ENCODE measurements at places on chromosomes 5 and 9. TPM values are rescaled to one million over a fixed set of nuclear protein-coding genes. Genes with fewer than 3 reads are reported as not detected.
A peak's percentile ranks its signal among the peaks of the same experiment; 100 is the strongest.

GRCh38 chr5:137344723-137345322, 154.3 kb downstream of the SPOCK1 start:
- DNase-seq: peak; percentile 36
- H3K4me3 ChIP-seq: no peak overlapping the region
- no peak overlapping the region for H3K27ac ChIP-seq
- no peaks in the 10 kb centered on the region for H3K27me3 ChIP-seq
- H3K4me1 ChIP-seq: no peaks in the 10 kb centered on the region
- H3K36me3 ChIP-seq: no peaks in the 10 kb centered on the region

- no peak overlapping the region for H3K27ac ChIP-seq
- no peak overlapping the region for H3K4me3 ChIP-seq
- H3K36me3 ChIP-seq: no peaks in the 10 kb centered on the region
- H3K4me1 ChIP-seq: no peaks in the 10 kb centered on the region
Measured at GRCh38 chr5:36264202-36264760, 22.6 kb upstream of the NADK2 start.

DNA sequence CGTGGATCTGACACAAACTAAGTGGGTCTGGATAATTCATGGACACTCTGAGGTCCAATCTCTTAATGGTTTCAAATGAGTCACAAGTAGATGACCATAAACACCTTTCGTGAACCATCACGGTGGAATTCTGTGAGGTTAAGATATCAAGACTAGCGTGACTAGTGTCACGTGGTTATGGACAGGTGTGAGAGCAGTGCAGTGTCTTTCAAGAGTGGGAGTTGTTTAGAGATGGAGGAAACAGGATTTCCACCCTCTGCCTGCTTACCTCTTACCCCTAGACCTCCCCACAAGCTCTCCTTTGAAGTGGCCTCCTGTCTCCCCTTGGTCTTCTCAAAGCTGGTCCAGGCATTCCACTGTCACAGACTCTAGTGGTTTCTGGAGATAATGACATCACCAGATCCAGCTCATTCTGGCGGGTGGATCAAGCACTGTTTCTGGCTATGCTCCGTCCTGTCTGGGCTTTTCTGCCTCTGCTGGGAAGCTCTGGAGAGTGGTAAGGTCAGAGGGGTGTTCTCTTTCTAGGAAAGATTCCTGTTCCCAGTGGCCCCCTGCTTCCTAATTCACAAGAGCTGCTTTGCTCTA, 20.0 kb upstream of the ZNF782 start:
- H3K36me3 ChIP-seq: peaks cover 14% of the 10 kb centered on the region
- H3K4me1 ChIP-seq: peaks cover 34% of the 10 kb centered on the region

- DNase-seq: no peak
- no peaks in the 10 kb centered on the region for H3K36me3 ChIP-seq
- H3K4me3 ChIP-seq: no peak overlapping the region
- H3K27ac ChIP-seq: no peak overlapping the region
- H3K4me1 ChIP-seq: no peaks in the 10 kb centered on the region
Measured at GRCh38 chr9:72187121-72187695, 38.0 kb downstream of the GDA start.

DNA sequence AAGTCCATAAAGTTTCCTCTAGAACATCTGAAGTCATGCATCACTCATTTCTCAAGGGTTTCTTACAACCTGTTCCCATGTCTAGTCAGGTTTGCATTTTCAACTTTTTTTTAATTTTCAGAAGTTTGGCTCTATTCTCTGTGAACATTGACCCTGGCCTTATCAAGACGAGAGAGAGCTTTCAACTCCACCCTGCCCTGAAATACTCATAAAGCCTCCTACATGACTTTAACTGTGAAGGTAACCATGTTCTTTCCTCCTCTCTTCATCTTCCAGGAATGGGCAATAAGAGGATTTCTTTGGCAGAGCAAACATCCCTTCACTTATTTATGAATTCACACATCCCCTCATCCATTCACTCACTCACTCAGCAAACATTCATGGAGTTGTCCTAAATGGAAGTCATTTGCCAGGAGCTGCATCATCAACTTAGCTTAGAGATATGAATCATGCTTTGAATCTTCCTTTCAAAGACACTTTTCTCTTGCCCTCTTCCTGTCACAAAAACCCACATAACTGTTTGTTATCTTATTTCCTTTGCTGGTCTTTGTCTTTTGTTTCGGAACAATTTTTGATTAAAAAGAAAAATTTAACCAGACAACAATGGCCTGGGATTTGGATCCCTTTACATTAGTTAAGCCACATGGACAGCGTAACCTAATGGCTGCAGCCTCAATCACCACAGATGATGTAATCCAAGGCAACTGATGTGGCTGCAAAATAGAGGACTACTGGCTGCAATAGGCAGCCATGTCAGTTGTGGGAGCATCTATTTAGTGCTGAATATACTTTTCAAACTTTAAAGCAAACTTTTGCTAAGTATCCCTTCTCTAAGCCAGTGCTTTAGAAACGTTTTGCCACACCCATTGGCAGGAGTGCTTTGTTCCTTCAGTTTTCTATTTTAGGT, 43.0 kb upstream of the GNAQ start:
- peak overlapping the region; percentile 97 for H3K27ac ChIP-seq
- peaks cover 48% of the 10 kb centered on the region for H3K4me1 ChIP-seq
- peaks cover 2% of the 10 kb centered on the region for H3K27me3 ChIP-seq

The DMRT2 gene
- total RNA-seq: not detected

DNA sequence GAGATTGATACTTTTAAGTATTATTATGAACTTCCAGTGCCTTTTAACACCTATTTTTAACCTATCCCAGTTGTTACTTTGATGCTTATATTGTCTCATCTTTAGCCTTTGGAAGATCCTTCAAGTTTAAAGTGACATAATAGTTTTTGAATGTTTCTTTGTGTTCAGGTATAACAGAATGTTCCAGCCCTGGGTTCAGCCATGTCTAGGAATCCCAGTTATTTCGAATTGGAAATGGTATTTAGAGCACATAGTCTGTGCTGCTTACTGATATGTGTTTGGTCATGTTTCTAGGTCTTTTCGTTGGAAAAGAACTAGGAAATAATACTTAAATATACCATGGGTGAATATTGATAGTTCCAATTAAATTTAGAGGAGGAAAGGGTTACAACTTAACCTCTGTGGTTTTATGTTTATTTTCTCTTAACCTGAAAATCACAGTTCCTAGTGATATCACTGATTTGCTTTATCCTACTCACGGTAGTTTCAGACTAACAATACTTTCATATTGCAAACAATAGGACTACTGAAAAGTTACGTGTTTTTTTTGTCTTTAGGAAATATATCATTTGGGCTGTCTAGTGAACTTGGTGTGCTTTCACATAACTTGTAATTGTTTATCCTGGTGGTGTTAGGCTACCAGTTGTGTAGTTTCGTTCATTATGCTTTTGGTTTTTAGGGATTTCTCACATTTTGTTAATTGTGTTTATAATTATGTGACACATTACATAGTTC, 37.8 kb downstream of the UHRF2 start:
- no peaks in the 10 kb centered on the region for H3K27me3 ChIP-seq
- H3K36me3 ChIP-seq: peaks cover 47% of the 10 kb centered on the region
- DNase-seq: no peak

The SPACA9 gene
- total RNA-seq: 7.7 TPM

DNA sequence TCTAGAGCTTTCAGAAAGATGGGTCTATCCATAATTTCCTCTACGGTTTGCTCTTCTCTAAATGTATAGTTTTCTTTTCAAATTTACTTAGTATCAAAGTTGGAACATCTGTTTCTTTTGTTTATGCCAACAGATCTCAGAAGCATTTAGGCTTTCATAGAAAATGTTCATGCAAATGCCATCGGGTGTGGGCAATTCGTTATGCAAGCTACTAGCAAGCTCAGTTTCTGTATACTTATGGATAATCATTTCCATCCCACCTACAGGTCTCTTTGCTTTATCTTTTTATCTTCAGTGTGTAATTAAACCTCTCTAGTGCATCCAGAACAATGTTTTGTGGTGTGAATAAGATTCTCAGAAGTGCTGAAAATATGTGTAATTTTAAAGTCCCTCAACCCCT, 59.9 kb downstream of the NUDT12 start:
- peaks cover 2% of the 10 kb centered on the region for H3K27me3 ChIP-seq
- no peak for DNase-seq
- H3K4me3 ChIP-seq: no peak overlapping the region
- H3K27ac ChIP-seq: no peak overlapping the region
- no peaks in the 10 kb centered on the region for H3K4me1 ChIP-seq

DNA sequence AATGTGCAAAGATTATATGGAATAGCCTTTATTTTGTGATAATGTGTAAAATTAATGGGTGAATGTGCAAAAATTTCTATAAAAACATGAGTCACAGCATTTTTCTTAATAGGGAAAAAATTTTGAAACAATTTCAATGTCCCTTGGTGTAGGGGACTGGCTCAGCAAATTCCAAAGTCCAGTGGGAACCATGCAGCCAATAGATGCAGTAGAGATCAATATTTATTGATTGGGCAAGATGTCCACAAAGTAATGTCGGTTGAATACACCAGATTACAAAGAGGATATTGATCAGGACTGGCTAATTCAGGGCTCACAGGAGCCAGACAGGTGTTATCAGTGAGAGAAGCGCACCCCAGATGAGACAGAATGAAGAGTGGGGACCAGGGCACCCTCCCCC, 62.5 kb downstream of the AMBP start:
- H3K36me3 ChIP-seq: no peaks in the 10 kb centered on the region
- no peak overlapping the region for H3K4me3 ChIP-seq
- H3K4me1 ChIP-seq: no peaks in the 10 kb centered on the region
- no peak for DNase-seq
- peaks cover 2% of the 10 kb centered on the region for H3K27me3 ChIP-seq

DNA sequence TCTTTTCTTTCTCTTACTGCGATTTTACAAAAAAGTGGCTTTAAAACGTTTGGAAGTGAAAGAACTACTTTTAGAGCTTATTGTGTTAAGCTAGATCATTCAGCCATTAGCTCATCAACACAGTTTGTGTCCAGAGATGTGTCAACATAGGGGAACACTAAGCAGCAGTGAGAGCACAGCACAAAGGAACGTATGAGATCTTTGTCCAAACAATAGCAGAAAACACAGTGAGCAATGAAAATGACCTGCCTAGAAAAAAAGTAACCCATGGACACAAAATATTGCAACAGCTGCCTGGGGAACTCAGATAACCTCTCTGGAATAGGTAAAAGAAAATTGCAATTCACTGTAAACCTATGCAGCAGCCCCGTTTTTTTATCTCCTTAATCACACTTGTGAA, 372.5 kb downstream of the ARHGEF28 start:
- no peaks in the 10 kb centered on the region for H3K27me3 ChIP-seq
- DNase-seq: no peak
- no peak overlapping the region for H3K27ac ChIP-seq
- no peak overlapping the region for H3K4me3 ChIP-seq

The RNF183 gene
- not detected for total RNA-seq

DNA sequence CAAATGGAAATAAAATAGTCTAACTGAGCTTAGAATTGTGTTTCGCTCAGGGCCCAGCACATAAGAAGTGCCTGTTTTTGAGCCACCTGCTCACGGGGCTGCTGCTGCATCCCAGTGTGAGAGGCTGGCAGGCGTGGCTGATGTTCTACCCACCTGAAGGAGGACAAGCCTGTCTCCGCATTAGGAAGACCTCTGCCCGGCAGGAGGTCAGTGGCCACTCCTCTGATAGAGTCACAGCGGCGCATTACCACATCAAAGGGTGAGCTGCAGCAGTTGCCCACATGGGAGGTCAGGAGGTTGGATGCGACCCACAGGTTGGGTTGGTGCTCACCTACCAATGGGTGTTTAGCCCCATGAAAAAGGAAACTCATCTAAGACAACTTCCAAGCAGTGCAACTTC, 3.7 kb upstream of the SLC6A7 start:
- no peak for DNase-seq
- H3K27ac ChIP-seq: no peak overlapping the region
- H3K27me3 ChIP-seq: peaks cover 42% of the 10 kb centered on the region

The PSD2 gene
- total RNA-seq: not detected

DNA sequence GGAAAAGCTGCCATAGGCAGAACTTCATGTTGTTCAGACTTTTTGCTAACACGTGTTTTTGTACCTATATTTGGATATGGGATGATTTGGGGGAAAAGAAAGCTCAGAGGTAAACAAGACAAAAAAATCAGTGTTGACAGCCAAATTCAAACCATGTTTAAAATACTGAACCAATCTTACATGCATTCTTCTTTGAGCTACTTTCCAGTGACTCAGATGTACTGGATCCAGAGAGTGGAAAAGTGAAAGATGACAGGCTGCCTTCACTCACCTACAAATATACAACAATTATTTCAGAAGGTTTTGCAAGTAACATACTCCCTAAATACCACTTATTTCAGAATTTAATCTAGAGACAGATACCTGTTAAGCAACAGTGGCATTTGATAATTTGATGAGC, 165.7 kb downstream of the MPDZ start:
- H3K27me3 ChIP-seq: no peaks in the 10 kb centered on the region
- no peaks in the 10 kb centered on the region for H3K36me3 ChIP-seq
- no peak for DNase-seq
- no peak overlapping the region for H3K27ac ChIP-seq
- H3K4me1 ChIP-seq: no peaks in the 10 kb centered on the region
- no peak overlapping the region for H3K4me3 ChIP-seq

Measured in activated CD8-positive, alpha-beta T cell treated with anti-CD3 and anti-CD28 coated beads, Interleukin-2, amount 10 ng/mL, durations not matched to agents 7 days and 5 days (primary cell).